ENCODE measurements at places on chromosomes 3 and 15.
A peak's percentile ranks its signal among the peaks of the same experiment; 100 is the strongest.

GRCh38 chr3:4224331-4224730 lies 78.8 kb upstream of the SETMAR start:
- DNase-seq, result no peak

DNA sequence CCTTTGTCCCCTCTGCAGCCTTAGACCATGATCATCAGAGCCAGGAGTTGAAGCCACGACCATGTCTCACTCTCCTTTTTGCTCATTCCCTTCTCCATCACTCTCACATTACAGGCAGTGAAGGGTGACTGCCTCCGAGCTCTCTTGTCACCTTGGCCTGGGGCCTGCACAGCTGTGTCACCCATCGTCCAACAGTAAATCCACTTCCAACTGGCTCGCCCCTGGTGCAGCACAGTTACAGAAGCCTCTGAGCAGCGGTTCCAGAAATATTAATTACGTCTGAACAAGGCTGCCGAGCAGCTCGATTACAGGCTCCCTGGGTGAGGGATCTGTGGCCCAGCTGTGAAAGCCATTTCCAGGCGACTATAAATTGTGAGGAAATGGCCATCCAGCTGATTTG lies 528.2 kb downstream of the NR2F2 start:
- DNase-seq, result no peak

- no peak for DNase-seq
Measured at GRCh38 chr3:32303399-32303747, 64.9 kb downstream of the CMTM8 start.

DNA sequence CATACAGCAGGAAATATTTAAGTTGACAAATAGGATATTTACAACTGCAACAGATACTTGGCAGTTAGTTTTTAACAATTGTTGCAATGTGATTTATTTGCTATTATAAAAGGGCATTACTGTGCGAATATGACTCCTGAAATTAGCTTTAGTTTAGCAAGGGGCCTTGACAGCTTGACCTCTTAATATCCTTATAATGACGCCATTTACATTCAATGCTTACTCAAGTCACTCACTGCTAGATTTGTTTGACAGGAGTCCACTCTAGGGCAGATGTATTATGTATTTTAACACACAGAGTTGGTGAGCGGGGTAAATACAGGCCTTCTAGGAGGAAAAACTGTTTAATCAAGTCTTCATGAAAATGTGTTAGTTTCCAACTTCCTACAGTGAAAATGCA lies 58.1 kb upstream of the C15orf61 start:
- DNase-seq, result no peak

GRCh38 chr3:188150982-188151381 lies 3.0 kb upstream of the LPP start:
- DNase-seq, result no peak

DNA sequence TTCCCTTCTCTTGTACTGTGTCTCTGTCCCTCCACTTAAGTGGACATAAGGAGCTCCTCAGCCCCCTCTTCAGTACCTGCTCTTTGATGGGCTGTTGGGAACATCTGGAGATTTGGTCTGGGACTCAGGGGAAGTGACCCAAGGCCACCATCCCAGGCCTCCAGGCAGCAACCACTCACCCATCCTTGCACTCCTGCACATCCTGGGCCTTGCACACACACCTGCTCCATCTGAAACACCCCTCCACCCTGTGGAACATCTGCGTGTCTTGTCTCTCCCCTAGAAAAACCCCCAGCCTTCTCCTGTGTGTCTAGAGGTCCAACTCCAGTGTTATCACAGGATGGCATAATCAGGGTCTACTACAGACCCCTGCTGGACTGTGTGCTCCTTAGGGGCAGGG lies 74.3 kb downstream of the ABTB1 start:
- no peak for DNase-seq

DNA sequence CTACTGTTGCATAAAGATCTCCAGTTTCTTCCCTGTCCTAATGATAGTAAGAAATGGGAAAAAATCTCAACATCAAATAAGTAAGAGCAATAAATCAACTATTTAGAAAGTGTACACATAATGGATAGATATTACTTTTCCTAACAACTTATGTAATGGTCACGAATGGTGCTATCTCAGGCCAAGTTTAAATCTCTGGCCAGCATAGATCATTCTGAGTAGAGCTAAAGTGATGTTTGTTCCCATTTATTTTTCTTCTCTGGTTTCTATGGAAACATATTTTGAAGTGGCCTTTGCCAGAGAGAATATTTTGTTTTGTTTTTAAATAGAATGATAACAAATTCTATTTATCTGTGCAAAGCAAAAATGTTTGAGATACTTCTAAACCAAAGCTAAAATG lies 249.7 kb upstream of the TTC14 start:
- DNase-seq, result no peak

- no peak for DNase-seq
Measured at GRCh38 chr3:150454085-150454484, 46.0 kb downstream of the TSC22D2 start.

- no peak for DNase-seq
Measured at GRCh38 chr3:155496206-155496605, 202.7 kb upstream of the STRIT1 start.

DNA sequence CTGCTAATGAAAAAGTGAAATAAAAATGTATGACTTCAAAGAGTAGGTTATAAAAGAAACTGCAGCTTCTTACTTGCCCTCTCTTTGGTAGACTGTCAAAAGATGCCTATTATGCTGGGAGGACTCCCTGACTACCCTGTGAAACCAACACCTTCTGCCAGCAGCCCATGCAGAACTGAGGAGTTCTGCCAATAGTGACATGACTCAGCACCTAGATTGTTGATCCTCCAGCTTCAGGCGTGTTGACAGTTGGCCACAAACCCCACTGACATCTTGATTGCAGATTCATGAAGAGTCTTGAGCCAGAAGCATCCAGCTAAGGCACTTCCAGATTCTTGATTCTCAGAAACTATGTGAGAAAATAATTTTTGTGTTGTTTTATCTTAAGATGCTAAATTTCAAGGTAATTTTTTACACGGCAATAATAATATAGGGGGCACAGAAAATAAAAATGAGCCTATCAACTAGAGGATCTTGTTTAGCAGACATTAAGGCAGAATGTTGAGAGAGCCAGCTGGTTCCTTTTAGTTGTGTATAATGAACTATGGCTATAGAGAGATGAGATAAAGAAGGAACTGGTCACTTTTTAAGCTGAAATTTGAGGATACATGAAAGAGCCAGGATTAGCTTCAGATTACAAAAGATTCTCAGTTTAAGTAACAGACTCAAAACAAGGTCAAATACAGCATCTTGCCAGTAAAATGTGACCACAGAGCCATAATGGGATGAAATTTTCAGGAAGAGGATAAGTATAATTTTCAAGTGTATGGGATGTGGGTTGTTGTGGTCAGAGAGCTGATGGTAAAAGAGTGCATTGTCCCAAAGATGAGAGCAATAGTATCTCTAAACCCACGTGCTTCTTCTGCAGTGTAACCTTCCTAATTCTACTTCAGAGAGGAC lies 588.7 kb upstream of the CBLB start:
- DNase-seq, result peak; percentile 63

GRCh38 chr3:58333206-58334012 lies 717 bp downstream of the PXK start:
- DNase-seq, result no peak

DNA sequence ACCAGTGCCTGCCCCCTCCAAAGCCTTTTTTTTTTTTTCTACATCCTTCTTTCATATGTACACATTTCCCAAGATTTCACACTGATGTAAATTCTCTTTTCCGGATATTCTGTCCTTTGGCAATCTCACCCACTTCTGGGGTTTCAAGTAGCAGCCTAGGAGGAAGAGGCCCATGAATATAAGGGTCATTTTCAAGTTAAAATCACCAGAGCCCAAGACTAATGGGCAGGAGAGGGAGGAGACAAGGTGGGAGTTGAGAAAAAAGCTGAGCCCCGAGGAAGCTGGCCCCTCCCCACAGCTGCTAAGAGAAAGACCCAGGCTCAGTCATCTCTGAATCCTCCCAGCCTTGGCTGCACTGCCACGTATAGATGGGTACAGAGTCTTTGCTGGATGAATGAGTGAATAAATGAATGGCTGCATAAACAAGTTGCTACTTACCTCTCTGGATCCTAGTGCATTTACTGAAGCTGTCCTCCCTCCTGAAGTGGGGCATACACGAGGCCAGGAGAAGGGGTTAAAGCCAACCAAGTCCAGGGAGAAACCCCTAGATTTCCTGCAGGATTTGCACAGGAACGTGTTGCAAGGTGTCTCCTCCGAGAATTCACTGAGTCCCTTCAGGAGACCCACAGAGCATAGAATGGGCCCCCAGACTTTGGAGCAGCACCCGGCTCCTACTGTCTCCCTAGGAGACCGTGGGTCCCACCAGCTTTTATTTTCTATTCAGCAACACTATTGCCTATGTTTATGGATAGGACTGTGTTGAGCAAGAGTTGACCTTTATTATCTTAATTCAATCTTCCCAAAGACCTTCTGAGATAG lies 100.8 kb upstream of the LIPC start:
- no peak for DNase-seq

- DNase-seq, result no peak
Measured at GRCh38 chr3:181998828-181999227, 287.1 kb downstream of the SOX2 start.

- no peak for DNase-seq
Measured at GRCh38 chr15:34941831-34942230, 27.7 kb downstream of the AQR start.

DNA sequence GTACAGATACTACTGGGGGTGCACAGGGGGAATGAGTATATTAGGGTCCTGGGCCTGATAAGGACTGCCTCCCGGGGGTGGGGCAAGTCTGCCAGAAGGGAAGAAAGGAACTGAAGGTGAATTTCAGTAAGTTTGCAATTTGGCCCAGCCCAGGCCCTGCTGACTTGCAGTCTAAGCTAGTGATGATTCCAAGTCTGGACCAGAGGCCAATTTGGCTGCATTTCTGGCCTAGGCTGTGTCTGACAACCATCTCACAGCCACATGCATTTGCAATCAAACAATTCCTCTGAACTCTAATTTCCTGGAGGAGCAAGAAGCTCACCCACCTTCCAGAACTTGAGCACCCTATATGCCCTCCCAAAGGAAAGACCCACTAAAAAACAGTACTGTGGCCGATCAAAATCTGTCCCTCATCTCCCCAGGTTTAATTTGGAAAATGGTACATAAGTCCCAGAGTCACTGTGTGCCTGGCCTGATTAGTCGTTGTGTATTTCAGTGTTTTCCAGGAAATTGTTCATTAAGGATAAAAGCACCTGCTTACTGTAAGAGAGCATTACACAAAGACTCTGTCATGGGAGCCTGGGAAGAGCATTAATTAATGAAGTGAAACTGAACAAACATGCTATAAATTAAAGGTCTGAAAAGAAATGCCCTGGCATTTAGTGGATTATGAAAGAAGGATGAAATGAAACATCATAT lies 114.5 kb downstream of the MEGF11 start:
- DNase-seq, result no peak

- DNase-seq, result no peak
Measured at GRCh38 chr3:23706111-23706510, 99.6 kb upstream of the UBE2E1 start.

- DNase-seq, result no peak
Measured at GRCh38 chr15:28944286-28944685, 58.5 kb downstream of the APBA2 start.

- DNase-seq, result no peak
Measured at GRCh38 chr3:190721330-190721729, 141.2 kb downstream of the GMNC start.

DNA sequence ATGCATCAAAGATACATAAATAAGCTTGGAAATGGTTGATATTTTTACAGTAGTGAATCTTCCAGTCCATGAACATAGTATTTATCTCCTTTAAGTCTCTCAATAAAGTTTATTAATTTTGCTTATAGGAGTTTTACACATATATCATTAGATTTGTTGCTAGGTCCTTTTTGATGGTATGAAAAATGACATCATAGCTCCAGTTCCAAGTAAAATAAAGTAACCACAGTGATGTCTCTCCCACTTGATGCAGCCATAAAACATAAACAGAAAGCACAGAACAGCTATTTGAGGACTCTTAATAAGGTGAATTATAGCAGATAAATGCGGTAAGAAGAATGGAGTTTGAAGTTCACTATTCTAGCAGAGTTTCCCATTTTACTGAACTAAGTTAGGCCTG lies 20.8 kb downstream of the DMXL2 start:
- DNase-seq, result no peak

- DNase-seq, result no peak
Measured at GRCh38 chr3:108271626-108272025, 24.7 kb upstream of the HHLA2 start.

- no peak for DNase-seq
Measured at GRCh38 chr3:58167431-58168351, 43.1 kb downstream of the DNASE1L3 start.

GRCh38 chr15:101122806-101123205 lies 129.0 kb downstream of the CHSY1 start:
- DNase-seq, result no peak

GRCh38 chr3:161600173-161600572 lies 103.6 kb downstream of the OTOL1 start:
- peak; percentile 91 for DNase-seq

GRCh38 chr3:8565376-8565775 lies 63.8 kb downstream of the LMCD1 start:
- no peak for DNase-seq

- DNase-seq, result no peak
Measured at GRCh38 chr3:62562017-62562416, 188.7 kb upstream of the FEZF2 start.

- DNase-seq, result peak; percentile 31
Measured at GRCh38 chr3:59771768-59772181, 722.0 kb upstream of the CFAP20DC start.

- DNase-seq, result no peak
Measured at GRCh38 chr15:63308491-63308890, 31.1 kb downstream of the APH1B start.

GRCh38 chr3:99472385-99472784 lies 166.0 kb upstream of the COL8A1 start:
- DNase-seq, result no peak

DNA sequence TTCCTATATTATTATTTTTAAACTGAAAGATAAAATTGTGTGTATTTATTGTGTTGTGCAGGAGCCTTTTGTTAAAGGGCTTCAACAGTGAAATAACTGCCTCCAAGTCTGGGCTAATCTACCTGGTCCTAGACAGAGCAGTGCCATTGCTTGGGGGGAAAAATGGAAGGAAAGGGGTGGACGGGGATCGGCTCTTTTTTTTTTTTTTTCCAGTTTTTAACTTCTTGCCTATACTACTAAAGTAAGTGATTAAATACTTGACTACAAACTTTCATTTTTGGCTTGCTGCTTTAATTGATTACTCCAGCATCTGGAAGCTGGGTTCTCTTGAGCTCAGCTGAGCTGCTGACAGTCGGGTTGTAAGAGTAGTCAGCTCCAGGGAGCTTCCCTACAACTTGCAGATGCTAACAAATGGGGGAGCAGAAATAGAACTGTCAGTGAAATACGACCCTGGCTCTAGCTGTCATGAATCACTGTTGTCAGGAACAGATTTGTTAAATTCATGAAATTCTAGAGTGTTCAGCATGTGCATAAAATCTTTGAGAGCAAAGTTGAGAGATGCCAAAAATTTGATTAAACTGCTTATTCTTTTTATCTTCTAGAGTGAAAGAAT lies 276.7 kb downstream of the ROBO1 start:
- DNase-seq, result no peak
